ENCODE measurements at places on chromosomes 5 and 9.

DNA sequence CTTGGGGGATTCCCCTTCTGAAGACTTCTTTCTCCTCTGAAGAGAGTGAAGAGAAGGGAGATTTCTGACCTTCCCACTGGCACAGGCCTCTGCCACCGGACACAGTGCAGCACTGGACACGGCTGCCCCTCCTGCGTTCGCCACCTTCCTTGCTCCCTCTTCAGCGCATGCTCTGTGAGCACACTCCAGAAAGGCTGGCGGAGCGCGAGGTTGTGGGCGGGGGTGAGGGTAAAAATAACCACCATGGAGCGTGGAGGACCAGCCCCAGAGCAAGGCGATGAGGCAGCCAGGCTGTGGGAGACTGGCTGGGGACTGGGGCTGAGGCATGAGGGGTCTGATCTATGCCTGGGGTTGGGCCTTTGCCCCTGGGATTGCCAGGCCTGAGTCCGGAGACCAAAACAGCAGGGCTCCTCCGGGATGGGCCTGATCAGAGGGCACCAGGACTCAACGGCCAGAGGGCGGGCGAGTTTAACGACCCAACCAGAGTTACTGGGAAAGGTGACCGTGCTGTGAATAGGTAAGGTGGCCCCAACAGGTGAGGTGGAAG lies 97.2 kb downstream of the ROR2 start:
- DNase-seq, result no peak

DNA sequence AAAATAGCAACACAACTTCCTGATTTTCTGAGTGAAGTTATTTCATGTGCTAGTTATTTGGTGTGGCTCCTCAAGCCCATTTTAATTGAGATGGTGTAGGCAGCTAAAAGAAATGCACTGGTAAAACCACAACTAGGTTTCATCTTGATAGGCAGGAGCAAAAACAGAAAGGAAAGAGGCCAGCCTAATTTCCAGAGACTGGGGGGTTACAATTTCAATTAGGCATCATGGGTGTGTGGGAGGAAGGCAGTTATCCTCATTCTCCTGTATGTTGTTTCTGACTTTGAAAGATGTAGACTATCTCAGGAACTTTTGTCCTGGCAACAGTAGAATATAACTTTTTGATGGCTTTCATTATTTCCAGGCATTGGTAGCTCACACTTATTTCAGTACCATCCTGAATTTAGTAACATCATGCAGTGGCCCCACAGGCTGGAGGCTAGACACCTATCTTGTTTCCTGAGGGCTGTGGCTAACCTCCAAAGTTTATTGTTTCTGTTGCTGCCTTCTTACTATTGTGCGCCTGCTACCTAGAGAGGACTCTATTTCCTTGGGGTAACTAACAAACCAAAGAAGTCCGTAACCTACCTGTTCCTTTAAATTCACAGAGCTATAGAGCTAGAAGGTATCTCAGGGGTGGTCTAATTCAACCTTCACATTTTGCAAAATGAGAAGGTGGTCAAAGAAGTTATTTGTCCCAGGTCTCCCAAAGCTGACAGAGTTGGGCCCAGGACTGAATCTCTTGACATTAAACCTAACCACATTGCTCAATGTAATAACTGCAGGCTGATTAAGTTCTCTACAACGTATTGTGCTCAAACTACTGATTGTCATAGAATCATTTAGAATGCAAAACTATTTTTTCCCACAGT lies 42.4 kb downstream of the FYB1 start:
- DNase-seq, result no peak

DNA sequence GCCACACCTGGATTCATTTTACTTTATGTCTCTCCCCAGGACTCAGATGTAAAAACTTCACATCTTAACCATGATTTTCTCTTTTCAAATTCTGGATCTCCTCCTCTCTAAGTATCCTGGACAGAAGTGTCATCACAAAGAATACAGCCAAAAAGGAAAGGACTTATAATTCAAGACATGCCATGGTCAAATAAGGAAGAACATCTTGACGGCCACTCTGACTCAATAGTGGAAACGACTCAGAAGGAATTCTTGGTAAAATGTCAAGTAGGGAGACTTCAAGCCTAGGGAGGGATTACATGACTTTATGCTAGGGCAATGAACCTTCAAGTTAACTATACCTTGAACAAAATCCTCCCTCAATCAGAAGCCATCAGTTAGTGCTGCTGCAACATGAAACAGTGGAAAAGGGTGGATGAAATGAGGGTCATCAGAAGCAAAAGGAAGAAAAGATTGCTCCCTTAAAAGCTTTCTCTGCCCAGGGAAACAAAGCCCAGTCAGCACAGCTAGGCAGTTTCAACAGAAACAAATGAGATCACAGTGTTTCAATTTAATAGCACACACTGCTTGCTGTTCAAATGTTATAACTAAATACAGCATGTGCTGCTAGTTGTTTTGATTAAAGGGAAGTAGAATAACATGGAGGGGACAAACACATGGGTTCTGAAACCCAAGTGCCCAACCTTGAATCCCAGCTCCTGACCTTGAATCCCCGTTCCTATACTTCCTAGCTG lies 101.4 kb downstream of the LPAR1 start:
- DNase-seq, result no peak

DNA sequence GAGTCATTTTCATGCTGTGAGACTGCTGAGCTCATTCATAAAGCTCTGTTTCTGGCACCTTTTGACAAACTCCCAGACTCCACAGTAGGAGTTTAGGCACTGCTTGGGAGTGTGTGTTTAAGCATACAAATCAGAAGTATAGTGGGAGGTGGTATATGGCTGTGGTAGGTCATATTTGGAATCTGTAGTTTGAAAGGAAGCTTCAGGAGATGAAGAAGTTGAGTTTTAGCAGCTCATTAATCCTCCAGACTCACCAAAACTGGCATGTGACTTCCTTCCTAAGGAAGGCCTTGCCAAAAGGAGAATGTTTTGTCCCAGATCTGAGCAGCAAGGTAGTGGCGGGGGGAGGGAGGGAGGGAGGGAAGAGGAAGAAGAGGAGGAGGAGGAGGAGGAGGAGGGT lies 52.8 kb downstream of the SAXO1 start:
- no peak for DNase-seq

GRCh38 chr9:118891213-118891612 lies 478.0 kb downstream of the BRINP1 start:
- DNase-seq, result no peak

DNA sequence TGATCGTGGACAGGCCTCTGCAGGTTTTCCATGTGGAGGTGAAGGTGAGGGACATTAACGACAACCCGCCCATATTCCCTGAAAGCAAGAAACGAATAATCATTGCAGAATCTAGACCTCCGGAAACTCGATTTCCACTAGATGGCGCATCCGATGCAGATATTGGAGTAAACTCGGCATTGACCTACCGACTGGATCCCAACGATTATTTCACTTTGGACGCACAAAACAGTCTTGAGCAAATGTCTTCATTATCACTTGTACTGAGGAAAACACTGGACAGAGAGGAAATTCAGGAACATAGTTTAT lies 621 bp downstream of the PCDHA13 start:
- no peak for DNase-seq

DNA sequence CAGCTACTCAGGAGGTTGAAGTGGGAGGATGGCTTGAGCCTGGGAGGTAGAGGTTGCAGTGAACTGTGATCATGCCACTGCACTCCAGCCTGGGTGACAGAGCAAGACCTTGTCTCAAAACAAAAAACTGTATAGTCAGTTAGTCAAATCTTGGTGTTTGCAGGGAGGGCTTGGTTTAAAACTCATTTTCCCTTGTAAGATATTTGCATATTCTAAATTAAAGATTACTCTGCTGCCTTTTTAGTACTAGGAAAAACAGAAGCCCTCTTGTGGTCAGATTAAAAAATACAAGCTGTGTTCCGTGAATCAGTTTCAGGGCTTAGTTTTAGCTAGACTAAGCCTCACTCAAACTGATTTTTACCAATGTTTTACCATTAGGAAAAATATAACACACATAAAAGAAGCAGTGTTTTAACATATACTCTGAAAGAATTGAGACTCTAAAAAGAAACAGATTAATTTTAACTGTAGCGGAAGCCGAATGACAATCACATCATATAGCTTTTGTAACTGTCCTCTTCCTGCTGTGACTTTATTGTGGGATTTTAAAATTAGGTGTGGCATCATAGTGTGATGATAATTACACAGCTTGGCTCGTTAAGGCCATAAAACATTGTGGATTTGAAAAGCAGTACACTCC lies 84.9 kb upstream of the BASP1 start:
- no peak for DNase-seq

- DNase-seq, result no peak
Measured at GRCh38 chr5:15737036-15737821, 237.2 kb downstream of the FBXL7 start.

DNA sequence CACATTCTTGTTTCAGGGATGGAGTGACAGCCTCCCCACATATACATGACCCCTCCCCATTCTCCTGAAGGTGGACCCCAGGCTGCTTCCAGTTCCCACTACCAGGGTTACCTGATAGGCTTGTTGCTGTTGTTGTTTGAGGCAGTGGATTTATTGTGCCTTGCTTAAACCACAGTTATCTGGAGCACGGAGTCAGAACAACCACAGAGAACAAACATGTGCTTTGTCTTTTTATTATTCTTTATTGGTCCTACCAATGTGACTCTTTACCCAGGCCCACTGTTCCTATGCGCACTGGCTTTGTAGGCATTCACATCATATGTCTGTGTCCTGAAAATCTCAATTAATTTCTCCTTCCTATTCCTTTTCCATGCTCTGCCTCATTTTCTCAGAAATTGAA lies 41.2 kb upstream of the IPPK start:
- no peak for DNase-seq

All from stimulated activated CD4-positive, alpha-beta T cell treated with anti-CD3 and anti-CD28 coated beads, Interleukin-1b, Interleukin-23, amount 100 ng/mL, for 4 hours (primary cell).